CD4-positive, alpha-beta T cell treated with Interleukin-2 at 100 ng/mL for 4 hours (primary cell): ENCODE measurements at places on chromosomes 4 and X.

DNA sequence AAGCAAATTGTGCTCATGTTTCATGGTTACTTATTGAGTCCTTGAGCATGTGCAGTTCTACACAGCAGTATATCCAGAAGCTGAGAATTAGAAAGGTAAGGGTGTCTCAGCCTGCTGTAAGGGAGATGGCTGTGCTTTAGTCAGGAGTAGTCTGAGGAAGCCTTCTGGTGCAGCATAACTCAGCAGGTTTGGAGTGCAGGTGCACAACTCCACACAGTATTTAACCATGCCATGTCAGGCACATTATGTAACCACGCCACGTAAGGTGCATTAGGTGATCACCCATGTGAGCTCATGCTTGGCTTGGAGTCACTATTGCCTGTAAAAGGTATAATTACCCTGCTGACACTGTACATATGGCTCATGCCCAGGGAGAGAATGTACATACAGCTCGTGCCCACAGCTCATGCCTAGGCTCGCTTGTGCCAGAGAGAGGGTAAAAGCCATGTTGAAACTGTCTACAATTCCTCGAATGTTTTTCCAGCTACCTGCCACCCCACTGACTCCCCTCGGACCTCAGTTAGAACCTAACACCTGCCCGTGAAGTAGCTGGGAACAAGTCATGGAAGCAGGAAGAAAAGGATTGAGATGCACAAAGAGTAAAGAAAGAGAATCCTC lies 37.8 kb downstream of the UCHL1 start:
- DNase-seq = no peak

DNA sequence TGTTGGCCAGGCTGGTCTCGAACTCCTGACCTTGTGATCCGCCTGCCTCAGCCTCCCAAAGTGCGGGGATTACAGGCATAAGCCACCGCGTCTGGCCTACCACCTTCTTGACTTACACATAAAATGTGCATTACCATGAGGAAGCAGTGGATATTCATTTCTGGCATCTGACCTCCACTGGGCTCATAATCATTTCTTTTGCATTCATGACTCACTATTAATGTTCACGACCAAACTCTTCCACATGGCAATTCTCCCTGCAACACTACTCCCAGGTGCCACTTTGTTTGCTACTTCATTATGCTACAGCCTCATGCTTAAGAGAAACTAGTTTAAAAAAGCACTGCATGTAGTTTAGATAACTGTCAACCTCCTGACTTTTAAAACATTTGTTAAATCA lies 22.7 kb downstream of the RASGEF1B start:
- DNase-seq = no peak

DNA sequence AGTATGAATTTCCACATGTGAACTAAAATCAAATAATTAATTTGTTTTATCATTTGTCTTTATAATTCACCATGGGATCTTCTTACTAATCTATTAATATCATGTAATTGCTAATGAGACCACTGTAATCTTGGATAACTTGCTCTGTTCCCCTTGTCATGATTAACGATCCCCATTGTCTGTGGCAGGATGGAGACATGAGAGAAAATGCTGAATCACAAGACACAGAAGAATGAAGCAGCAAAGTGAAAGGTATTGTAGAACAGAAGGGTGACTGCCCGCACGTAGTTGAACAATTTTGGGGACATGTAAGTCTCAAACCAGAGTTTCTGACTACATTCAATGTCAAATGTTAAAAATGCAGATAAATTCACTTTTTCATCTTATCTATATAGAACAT lies 135.2 kb downstream of the EPHA5 start:
- no peak for DNase-seq

- no peak for DNase-seq
These were observed 2.2 kb upstream of the FBXL5 start for GRCh38 chr4:15657366-15657765.

GRCh38 chr4:186545436-186545835 lies 9.9 kb downstream of the MTNR1A start:
- no peak for DNase-seq

GRCh38 chr4:121551881-121552280 lies 144.9 kb downstream of the ANXA5 start:
- no peak for DNase-seq
